ENCODE measurements at places on chromosomes 7 and 10. TPM values are rescaled to one million over a fixed set of nuclear protein-coding genes. Genes with fewer than 3 reads are reported as not detected.

- DNase-seq = no peak
- H3K27ac ChIP-seq = no peak overlapping the region
- H3K36me3 ChIP-seq = peaks cover 2% of the 10 kb centered on the region
- H3K4me1 ChIP-seq = peaks cover 42% of the 10 kb centered on the region
These were observed 3.9 kb downstream of the SGMS1 start for GRCh38 chr10:50619882-50620281.

DNA sequence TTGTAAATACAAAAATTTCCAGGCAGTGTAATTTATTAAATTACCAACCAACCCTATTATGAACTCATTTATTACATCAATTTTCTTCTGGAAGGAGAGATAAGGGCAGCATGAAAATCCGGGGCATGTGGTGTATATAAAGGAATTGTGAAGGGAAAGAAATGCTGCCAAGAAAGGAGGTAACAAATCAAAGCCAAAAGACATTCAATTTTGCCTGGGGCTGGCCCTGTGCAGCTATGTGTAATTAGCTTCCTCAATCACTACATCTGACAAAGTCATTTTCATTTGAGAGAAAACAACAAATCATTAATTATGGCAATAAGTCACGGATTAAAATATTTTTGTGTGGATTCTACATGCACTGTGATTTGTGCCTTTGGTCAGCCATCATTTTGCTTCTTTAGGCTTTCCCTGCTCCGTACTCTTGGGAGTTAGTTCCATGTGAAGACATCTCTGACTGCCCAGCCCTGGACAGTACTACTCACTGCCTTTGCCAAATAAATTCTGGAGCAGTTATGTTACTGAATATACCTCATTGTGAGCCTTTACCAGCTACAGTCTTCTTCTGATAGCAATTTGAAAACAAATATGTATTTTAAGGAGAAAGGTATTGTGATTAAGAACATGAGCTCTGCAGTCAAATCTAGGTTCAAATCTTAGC, 191.7 kb downstream of the RELN start:
- no peaks in the 10 kb centered on the region for H3K36me3 ChIP-seq
- H3K4me1 ChIP-seq = no peaks in the 10 kb centered on the region
- DNase-seq = no peak
- H3K4me3 ChIP-seq = no peak overlapping the region
- H3K27ac ChIP-seq = no peak overlapping the region
- H3K27me3 ChIP-seq = no peaks in the 10 kb centered on the region

ASIC3 gene
- total RNA-seq = 4.1 TPM

WNT2 gene
- not detected for total RNA-seq

DNA sequence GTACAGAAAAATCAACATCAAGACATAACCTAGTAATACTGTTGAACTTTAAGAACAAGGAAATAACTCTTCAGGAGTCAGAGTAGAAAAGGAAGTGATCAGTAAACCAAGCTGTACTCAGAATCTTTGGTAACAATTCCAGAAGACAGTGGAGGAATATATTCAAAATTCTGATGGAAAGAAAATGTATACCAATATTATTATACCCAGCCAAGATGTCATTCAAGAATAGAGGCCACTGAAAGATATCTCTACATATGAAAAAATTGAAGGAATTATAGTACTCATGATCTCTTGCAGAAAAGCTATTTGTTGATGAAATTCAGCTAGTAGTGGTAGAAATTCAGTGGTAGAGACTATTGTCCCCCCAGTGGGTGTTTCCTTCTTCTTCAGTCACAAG, 182.6 kb upstream of the ZMIZ1 start:
- DNase-seq = no peak
- H3K36me3 ChIP-seq = no peaks in the 10 kb centered on the region
- H3K4me1 ChIP-seq = no peaks in the 10 kb centered on the region
- H3K27me3 ChIP-seq = peaks cover 13% of the 10 kb centered on the region
- no peak overlapping the region for H3K27ac ChIP-seq

GRCh38 chr10:89640241-89640640, 4.8 kb downstream of the PANK1 start:
- peaks cover 5% of the 10 kb centered on the region for H3K27me3 ChIP-seq
- DNase-seq = no peak
- no peak overlapping the region for H3K4me3 ChIP-seq
- no peak overlapping the region for H3K27ac ChIP-seq
- peaks cover 3% of the 10 kb centered on the region for H3K36me3 ChIP-seq
- peaks cover 2% of the 10 kb centered on the region for H3K4me1 ChIP-seq

FBXO24 gene
- total RNA-seq = 0.41 TPM

AKR1C1 gene
- total RNA-seq = 0.29 TPM

DNA sequence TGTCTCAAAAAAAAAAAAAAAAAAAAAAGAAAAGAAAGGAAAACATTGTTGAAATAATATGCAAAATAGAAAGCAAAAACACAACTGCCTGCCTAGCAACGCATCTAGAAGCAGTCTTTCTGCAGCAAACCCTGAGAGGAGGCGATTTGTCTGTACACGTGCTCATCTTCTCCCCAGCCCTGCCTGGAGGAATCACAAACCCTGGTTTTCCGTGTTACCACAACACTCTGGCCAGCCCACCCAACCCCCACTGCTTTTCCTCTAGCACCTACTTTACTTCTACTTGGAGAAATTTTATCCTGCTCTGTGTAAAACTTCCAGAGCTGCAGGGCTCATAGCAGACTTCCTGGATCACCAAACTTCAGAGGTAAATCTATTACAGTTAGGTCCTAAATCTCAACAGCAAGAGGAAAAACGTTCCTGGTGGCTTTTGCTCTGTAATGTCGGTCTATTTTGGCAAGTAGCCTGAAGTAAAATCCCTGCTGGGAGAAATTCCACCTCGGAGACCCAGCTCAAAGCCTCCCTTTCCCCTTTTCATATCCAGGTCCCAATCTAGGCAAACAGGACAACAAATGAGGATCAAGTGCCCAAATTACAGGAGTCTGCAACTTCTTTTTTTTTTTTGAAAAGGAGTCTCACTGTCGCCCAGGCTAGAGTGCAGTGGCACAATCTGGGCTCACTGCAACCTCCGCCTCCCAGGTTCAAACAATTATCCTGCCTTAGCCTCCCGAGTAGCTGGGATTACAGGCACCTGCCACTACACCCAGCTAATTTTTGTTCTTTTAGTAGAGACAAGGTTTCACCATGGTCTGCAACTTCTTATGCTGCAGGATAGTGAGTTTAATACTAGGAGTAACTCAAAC, 91.6 kb downstream of the DNMBP start:
- no peaks in the 10 kb centered on the region for H3K36me3 ChIP-seq
- H3K4me1 ChIP-seq = no peaks in the 10 kb centered on the region
- H3K27ac ChIP-seq = no peak overlapping the region
- H3K4me3 ChIP-seq = no peak overlapping the region
- no peak for DNase-seq

TMEM225B gene
- 0.64 TPM for total RNA-seq

DNA sequence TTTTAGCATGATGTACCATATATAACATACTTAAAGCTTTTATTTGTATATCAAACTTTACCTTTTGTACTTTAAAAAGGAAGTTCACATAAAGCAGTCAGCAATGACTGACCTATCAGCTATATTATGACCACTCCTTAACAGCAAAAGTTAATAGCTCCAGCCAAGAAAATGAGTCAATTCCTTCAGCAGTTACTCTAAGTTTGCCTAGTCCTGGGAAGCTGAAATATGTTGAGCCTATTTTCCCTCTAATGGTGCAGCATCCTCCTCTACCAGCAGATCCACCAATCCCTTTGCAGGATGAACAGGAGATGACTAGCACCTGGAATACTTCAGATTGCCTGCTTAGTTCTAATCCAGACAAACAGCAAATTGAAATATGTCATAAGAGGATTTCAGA, 64.2 kb downstream of the CUL2 start:
- DNase-seq = no peak
- no peak overlapping the region for H3K27ac ChIP-seq
- no peak overlapping the region for H3K4me3 ChIP-seq
- peaks cover 31% of the 10 kb centered on the region for H3K36me3 ChIP-seq
- no peaks in the 10 kb centered on the region for H3K27me3 ChIP-seq
- H3K4me1 ChIP-seq = no peaks in the 10 kb centered on the region

PLEKHS1 gene
- 0.05 TPM for total RNA-seq

DNA sequence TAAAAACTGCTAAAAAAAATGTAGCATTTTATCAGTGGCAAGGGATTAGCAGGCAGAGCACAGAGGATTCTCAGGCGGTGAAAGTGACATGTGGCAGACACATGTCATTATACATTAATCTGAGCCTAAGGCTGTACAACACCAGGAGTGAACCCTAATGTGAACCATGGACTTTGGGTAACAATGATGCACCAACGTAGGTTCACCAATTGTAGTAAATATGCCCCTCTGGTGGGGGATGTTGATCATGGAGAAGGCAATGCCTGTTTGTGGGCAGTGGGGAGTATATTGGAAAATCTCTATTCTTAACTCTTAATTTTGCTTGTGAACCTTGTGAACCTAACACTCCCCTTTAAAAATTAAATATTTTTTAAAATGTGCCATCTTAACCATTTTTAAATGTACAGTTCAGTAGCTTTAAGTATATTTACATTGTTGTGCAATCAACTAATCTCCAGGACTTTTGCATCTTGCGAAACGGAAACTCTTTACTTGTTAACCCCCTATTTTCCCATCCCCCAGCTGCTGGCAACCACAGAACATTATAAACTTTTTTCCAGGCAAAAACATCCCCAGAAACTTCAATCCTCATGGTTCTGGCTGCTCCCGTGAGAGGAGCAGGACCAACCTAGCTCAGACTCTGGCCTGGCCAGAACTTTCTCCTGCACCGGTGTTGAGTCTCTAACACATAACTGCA, 29.9 kb downstream of the LRRC20 start:
- H3K4me3 ChIP-seq = no peak overlapping the region
- no peak overlapping the region for H3K27ac ChIP-seq
- peaks cover 44% of the 10 kb centered on the region for H3K4me1 ChIP-seq
- peaks cover 2% of the 10 kb centered on the region for H3K36me3 ChIP-seq

HOXA4 gene
- total RNA-seq = not detected

- H3K27me3 ChIP-seq = peaks cover 14% of the 10 kb centered on the region
- peaks cover 6% of the 10 kb centered on the region for H3K36me3 ChIP-seq
- no peak for DNase-seq
- no peak overlapping the region for H3K27ac ChIP-seq
- no peak overlapping the region for H3K4me3 ChIP-seq
These were observed 4.5 kb upstream of the LRRC4 start for GRCh38 chr7:128035712-128036111.

THSD7A gene
- not detected for total RNA-seq

DNA sequence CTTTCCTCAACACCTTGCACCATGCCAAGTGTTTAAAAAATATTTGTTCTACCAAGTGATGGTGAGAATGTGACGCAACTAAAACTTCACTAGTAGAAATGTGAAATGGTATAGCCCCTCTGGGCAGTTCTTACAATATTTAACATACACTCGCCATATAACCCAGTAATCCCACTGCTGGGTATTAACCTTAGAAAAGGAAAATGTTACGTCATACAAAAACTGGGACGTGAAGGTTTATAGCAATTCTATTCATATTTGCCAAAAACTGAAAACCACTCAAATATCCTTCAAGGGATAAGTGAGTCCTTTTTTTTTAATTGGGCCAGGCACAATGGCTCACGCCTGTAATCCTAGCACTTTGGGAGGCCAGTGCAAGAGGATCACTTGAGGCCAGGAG, 279.3 kb downstream of the SKIDA1 start:
- peaks cover 3% of the 10 kb centered on the region for H3K27me3 ChIP-seq
- H3K27ac ChIP-seq = no peak overlapping the region
- H3K36me3 ChIP-seq = no peaks in the 10 kb centered on the region

- no peak overlapping the region for H3K27ac ChIP-seq
- no peak for DNase-seq
These were observed 154.4 kb downstream of the CACNA2D1 start for GRCh38 chr7:82289152-82289535.

All from activated T-helper 1 cell treated with anti-CD3 and anti-CD28 coated beads, Interleukin-12 subunit alpha, Interleukin-12 subunit beta, Interleukin-2, Interleukin-4 antibody, amounts not matched to agents 30 ng/mL and 10 ng/mL and 1 ng/mL, durations not matched to agents 14 hours and 24 hours and 36 hours (primary cell).